ENCODE measurements at places on chromosomes 1 and 21.

DNA sequence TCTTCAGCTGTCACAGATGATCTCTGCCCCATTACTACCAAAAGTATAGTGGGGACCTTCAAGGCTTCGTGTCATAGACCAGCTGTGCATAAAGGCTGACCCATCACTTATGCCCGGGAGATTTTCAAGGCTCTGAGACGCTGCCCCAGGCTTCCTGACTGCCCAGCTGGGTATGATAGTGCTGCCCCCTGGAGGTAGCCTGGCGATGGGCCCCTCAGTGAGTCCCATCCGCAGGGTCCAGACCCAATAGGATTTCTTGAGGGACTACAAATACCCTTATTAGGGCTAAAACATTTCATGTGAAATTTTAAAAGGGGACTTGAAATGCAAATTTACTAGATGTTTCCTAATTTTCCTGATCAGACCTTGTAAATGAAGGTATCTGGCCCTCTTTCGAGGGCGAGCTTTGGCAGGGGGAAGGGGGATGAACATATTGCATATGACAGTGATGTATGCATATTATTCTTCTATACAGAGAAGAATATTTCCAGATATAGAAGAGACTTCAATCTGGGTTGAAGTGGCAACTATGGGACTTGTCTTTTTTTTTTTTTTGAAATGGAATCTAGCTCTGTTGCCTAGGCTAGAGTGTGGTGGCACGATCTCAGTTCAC is 11.7 kb upstream of the FCMR start:
- no peak for DNase-seq

GRCh38 chr1:52337439-52337838 is 28.6 kb downstream of the CC2D1B start:
- no peak for DNase-seq

DNA sequence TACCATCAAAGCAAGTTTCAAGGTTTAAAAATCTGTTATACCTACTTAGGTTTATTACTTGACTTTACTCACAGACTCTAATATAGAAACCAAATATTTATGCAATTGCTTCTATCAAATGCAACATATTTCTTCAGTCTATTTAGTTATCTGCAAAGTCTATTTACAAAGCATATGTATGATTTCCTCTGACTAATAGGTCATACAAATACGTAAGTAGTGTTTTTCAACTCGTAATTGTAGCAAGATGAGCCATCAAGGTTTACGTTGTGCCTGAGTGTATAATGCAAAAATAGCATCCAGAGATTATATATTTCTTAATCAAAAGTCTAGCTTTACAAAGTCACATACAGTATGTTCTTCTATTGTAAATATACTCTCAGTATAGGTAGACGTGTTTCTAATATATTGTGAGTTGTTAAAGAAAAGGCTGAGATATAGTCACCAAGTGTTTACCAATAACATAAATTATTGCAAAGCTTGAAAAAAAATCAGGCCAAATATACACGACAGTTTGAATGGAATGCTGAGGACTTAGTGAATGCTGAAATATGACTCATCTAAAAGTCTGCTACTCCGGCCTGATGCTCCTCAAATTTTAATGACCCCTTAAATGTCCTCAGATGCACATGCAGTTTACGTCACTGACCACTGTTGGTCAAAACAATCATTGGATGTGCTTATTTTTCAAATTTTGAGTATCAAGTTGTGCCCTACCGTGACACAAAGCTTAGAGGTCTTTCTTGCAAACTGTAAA is 48.4 kb downstream of the ADAMTS5 start:
- no peak for DNase-seq

- DNase-seq, result no peak
These were observed 1.8 kb downstream of the USP24 start for GRCh38 chr1:55213151-55213884.

DNA sequence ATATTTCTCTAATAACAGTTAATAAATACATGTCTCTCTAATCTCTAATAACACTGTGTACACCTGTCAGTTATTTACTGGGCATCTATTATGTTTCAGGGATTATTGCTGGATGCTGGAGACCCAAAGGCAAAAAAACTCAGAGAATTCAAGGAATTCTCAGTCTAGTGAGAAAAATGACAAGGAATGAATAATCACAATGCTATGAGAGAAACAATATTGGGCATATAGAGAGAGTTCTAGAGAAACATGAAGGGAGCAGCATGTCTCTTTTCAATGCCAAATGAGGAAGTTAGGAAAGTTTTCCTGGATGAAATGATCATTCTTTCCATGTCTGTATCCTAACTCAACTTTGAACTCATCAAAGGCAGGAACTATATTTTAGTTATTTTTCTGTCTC is 82.8 kb downstream of the TNFSF18 start:
- DNase-seq, result no peak

- DNase-seq, result no peak
These were observed at the start of gene TFAP2E for GRCh38 chr1:35573198-35574124. TFAP2E (plus strand) TSS chr1:35573314; CDS start chr1:35573578, 264 bp downstream.

DNA sequence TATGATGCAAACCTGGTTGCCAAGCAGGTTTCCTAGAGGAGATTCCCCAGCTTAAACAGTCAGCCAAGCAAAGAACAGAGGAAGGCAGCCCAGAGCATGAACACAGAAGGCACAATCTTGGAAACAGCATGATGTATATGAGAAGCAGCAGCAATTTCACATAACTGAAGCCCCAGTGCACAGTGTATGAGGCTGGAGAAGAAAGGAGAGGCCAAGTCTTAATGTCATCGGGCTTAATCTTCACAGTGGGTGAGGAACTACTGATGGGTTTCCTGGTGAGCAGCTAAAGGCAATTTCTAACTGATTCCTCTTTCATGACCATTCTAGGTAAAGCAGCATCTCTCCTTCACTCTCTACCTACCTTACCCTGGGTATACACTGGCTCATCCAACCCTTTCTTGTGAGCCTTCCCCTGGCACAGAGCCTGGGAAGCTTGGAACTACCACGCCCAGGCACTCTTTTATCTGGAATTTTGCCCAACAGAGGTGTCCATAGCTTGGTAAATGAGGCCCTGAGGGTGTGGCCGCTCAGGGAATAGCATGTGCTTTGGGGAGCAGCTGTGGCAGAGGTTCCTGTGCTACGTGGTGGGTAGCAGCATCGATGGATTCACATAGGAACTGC is 22.0 kb downstream of the FYB2 start:
- no peak for DNase-seq

DNA sequence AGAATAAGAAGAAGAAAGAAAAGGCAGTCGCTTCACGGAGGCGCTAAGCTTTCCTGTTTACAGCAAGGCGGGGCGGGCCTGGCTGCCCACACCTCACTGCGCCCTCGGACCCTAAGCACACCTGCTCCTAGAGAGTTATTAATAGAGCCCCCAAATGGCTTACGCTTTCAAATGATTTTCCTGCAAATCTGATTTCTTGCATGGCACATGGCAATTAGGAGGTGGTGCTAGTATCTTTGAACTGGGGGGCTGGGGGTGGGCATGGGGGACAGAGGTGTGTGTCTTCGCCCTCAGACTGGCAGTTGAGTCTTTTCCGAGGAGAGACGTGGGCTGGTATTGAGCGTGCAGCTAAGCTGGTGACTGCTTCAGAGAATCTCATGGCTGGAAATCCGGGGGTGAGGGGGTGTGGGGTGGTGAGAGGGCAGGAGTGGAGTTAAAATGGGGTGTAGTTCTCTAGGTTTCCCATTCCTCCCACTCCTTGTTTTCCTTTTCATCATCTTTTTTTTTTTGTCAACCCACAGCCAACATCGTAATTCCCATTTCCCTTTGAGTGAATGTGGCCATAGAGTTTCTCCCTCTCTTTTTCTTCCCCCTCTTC is 1.3 kb downstream of the S1PR1 start:
- peak; percentile 64 for DNase-seq

DNA sequence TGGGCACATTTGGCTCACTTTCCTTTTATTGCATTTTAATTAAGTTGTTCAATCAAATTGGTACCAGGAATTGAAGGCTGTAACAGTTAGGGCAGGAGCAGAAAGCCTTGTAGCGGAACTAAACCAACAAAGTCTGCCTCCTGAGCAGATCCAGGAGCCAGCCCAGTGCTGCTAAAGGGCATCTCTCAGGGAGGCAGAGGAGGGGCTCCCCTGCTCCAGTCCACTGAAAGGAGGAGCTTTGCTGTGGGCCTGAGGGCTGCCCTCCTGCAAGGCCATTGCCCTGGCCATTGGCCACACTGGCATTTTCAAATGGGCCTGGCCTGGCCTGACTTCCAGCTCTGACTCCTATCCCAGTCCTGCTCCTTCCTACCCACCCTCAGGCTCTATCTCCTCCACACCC is 3.7 kb upstream of the TRABD2B start:
- DNase-seq, result no peak

Data from stimulated activated CD4-positive, alpha-beta T cell treated with anti-CD3 and anti-CD28 coated beads, TNF-alpha, amount 100 ng/mL, for 4 hours (primary cell).